ENCODE measurements at places on chromosomes 7 and 10.

- DNase-seq = no peak
These were observed 168.7 kb upstream of the ZNF32 start for GRCh38 chr10:43817368-43817767.

GRCh38 chr7:131908714-131909113, 352.3 kb upstream of the PODXL start:
- DNase-seq = no peak

DNA sequence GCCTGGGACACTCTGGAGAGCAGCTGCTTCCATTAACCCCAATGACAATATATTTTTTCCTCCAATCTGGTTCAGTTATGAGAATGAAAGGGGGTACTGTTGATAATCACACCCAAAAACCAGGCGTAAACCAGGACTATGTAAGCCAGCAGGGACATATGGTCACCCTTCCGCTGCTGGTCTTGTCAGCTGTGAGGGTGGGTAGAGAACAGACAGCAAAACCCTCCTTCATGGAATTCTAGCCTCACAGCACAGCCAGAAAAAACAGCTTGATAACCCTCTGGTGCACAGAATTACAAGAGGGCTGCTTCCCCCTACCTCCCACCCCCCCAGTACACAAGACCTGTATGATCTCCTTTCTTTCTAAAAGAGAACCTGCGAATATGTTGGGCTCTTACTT, 368.8 kb upstream of the ZMIZ1 start:
- no peak for DNase-seq

DNA sequence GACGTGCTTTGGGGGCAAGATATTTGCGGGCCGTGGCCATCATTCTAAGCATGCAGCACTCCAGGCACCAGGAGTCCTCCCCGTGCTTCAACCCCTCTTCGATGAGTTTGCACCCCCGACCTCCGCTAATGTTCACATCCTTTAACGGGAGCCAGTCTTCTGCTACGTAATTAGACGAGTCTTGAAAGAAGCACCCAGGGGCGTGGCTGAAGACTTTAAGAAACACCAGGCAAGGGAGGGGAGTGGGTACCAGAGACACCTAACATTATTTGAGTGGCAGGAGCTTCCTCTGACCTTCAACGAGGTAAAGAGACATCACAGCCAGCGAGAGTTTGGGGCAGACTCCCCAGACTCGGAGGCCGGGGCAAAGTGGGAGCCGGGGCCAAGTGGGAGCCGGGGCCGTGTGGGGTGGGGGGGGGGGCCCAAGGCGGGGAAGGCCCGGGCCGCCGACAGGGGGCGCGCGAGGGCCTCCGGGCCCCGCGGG, 31.1 kb upstream of the TOMM7 start:
- DNase-seq = no peak

GRCh38 chr10:121830101-121830500, 97.7 kb downstream of the ATE1 start:
- DNase-seq = no peak

GRCh38 chr7:30170476-30171205, 35.9 kb downstream of the MTURN start:
- DNase-seq = no peak

- no peak for DNase-seq
These were observed 149.3 kb upstream of the IMMP2L start for GRCh38 chr7:111711426-111712065.

DNA sequence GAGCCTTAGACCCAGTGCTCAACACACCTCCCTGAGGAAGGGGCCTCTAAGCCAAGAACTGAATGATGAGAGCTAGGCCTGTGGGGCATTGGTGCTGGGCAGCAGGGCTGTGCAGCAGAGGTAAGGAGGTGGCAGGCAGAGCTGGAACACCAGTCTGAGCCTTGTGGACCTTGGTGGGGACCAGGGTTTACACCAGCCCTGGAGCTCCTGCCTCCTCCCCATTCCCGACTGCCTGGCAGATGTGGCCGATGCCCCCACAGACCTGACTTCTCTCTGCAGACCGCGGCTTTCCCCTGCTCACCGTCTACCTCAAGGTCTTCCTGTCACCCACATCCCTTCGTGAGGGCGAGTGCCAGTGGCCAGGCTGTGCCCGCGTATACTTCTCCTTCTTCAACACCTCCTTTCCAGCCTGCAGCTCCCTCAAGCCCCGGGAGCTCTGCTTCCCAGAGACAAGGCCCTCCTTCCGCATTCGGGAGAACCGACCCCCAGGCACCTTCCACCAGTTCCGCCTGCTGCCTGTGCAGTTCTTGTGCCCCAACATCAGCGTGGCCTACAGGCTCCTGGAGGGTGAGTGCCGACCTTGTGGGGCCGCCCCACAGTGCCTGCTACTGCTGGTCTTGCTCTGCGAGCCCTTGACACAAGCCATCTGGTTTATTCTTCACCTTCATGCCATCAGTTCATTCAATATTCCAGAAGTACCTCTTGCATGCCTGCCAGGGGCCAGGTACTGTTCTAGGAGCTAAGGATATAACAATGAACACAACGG, 25.4 kb downstream of the RET start:
- DNase-seq = no peak

GRCh38 chr10:46317370-46317769, 30.6 kb downstream of the ANTXRL start:
- peak; percentile 43 for DNase-seq

GRCh38 chr10:99921948-99922347, 87.8 kb downstream of the DNMBP start:
- DNase-seq = no peak

DNA sequence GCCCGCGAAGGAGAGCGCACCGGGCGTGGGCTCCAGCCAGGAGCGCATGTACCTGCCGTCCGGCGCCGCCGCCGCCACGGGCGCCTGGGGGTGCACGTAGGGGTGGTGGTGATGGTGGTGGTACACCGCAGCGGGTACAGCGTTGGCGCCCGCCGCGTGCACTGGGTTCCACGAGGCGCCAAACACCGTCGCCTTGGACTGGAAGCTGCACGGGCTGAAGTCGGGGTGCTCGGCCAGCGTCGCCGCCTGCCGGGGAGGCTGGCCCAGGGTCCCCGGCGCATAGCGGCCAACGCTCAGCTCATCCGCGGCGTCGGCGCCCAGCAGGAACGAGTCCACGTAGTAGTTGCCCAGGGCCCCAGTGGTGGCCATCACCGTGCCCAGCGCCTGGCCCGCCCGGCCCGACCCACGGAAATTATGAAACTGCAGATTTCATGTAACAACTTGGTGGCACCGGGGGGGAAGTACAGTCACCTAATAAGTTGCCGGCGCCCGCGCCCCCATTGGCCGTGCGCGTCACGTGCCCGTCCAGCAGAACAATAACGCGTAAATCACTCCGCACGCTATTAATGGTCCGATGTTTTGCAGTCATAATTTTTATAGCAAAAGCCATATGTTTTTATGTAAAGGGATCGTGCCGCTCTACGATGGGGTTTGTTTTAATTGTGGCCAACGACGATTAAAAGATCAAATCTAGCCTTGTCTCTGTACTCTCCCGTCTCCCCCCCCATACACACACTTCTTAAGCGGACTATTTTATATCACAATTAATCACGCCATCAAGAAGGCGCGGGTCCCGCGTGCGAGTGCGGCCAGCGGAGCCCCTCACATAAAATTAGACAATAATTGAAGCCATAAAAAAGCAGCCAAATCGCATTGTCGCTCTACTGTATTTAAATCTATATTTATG, at the start of gene HOXA9:
Gene HOXA9, minus strand, starts transcription at position 449 of the 907 bp plus-strand sequence. Its CDS starts 80 bp downstream, at position 369.
- DNase-seq = no peak

- no peak for DNase-seq
These were observed 62.5 kb downstream of the BPGM start for GRCh38 chr7:134709197-134709596.

DNA sequence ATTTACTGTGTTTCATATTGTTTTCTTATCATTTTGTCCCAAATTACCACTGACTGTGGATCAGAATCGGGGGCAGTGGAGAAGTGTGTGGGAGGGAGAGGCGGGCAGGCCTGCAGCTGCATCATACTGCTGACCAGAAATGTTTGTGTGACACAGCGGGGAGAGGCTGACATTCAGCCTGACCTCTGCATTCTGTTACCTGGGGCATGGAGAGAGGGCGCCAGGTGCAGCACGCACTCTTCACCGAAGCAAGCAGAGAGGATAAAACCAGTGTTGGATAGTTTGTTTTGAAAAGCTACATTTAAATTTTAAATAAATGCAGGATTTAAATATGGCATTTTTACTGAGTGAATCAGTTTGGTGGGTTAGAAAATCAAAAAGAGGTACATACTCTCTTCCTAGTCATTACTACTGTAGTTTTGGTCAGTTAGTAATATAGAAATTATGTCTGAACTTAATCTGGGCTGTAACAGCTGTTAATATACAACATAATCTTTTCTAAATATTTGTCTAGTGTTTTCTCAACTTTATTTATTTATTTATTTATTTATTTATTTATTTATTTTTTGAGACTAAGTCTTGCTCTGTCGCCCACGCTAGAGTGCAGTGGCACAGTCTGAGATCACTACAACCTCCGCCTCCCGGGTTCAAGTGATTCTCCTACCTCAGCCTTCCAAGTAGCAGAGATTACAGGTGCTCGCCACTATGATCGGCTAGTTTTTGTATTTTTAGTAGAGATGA, 8.8 kb upstream of the STMP1 start:
- DNase-seq = no peak

GRCh38 chr7:139095194-139095659, 14.3 kb downstream of the ZC3HAV1 start:
- DNase-seq = no peak

- no peak for DNase-seq
These were observed 23.4 kb downstream of the JAZF1 start for GRCh38 chr7:28157076-28157745.

GRCh38 chr7:90726623-90727022, 130.5 kb downstream of the CDK14 start:
- DNase-seq = peak; percentile 27

GRCh38 chr10:58981846-58982245, 194.6 kb upstream of the PHYHIPL start:
- DNase-seq = no peak

GRCh38 chr10:49644035-49644646, 30.3 kb downstream of the CHAT start:
- DNase-seq = no peak

DNA sequence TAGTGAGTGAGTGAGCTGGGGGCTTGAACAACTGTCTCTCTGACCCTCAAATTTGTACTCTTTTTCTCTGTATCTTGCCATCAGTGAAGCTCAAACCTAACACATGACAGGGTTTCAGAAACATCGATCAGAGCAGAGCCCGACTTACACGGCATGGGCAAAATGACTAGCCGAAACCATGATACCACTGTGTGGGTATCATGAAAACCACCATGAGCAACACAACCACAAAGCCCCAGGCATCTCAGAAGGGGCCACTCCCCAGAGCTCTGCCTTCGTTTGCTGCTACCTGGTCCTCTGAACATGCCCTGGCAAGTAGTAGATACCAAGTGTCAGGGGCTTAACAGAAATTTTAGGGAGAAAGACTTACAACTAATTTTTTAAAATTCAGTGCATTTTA, 308.5 kb downstream of the WDR11 start:
- DNase-seq = no peak

- no peak for DNase-seq
These were observed 179.1 kb downstream of the PRKCQ start for GRCh38 chr10:6400821-6401465.
